Activated gamma-delta T cell treated with Interleukin-2 at 50 U/mL for 16 hours (primary cell): ENCODE measurements at places on chromosomes 7 and 10.

- DNase-seq: no peak
Observed at GRCh38 chr10:3330663-3331062, 158.1 kb upstream of the PITRM1 start.

DNA sequence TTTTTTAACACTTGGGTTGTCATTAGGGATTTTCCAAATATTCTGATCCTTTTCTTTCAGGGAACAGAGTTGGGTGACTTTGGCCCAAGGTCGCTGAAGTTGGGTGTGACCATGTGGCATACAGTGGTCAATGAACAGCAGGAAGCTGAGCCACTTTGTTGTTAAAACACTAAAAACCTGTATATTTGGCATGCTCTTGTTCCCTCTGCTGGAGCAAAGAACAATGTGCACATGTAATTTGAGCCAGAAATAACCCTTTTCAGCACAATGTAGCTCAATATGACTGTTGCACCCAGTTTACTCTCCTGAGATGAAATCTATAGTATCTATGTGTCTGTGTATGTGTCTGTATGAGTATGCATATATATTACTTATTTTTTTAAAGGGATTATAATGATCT lies 74.9 kb downstream of the ADCYAP1R1 start:
- no peak for DNase-seq

DNA sequence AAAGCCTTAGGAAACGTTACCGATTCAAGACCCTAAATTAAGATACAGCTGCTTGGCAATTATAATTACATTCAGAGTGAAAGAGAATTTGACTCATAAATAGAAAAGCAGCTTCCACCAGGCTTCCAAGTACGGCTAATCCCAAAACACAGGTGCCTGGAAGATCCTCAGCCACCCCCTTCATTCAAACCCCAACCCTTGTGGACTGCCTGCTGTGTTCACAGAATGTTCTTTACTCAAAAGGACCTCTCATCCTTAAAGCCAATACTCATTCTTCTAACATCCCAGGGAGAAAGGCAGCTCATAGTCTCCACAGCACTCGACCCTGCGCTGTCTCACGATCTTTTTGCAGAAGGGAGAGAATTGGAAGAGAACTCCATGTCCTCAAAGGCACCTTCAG lies 32.9 kb downstream of the RNF32 start:
- DNase-seq: no peak

DNA sequence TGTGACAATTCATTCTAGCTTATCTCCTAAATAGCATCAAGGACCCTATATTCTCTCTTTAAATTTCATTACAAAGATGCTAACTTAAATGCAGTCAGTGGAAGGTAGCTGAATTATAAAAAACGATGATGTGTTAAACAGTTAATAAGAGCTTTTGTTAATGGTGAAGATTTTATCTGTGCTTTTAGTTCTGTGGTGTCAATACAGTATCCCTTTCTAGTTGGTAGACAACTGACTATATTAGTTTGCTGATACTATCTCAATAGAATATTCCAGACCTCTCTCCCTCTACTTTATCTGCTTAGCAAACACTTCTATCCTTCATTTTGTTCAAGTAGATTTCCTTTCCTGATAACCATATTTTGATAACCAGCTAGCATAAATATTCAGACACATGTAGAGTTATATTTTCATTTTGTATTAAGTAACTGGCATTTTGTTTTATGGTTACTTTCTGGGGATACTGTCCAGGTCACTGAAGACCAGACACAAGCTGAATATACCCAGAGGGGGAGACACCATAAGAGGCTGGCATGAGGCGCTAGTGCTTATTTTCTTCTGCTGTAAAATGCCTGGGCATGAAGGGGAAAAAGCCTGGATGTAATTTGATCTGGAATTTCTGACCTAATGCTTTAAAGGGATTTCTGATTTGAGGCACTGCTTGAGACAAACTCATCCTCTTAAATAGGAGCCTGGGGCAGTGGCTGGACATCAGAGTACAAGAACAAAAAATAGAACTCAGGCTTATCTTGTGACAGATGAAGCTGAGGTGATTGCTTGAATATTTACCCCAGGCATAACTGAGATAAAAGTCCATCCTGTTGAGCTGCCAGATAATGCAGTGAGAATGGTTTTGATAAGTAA lies 197.5 kb downstream of the MALRD1 start:
- no peak for DNase-seq

DNA sequence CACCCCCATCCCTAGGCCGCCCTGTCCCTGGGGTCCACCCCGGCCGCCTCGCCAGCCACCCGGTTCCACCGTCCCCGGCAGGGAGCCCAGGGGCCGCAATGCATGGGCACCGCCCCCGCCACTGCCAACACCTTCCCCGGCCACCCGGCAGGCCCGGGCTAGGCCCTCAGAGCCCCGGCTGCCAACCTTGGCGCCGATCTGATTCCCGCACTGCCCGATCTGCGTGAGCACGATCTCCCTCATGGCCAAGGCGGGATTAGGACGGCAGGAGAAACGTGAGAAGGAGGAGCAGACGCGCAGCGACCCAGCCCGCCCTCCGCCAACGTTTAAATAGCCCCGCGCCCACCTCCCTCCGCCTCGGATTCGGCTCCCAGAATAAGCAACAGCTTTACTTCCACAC lies at the start of gene TUBB8:
Gene TUBB8 (minus strand): TSS at position 301 of the 400 bp plus-strand sequence. CDS start 58 bp downstream, at position 243.
- no peak for DNase-seq

GRCh38 chr7:55486192-55486590 lies 86.1 kb downstream of the VOPP1 start:
- DNase-seq: no peak
